NCI-H2081 (cell line): ENCODE measurements at places on chromosomes 1 and 21.

DNA sequence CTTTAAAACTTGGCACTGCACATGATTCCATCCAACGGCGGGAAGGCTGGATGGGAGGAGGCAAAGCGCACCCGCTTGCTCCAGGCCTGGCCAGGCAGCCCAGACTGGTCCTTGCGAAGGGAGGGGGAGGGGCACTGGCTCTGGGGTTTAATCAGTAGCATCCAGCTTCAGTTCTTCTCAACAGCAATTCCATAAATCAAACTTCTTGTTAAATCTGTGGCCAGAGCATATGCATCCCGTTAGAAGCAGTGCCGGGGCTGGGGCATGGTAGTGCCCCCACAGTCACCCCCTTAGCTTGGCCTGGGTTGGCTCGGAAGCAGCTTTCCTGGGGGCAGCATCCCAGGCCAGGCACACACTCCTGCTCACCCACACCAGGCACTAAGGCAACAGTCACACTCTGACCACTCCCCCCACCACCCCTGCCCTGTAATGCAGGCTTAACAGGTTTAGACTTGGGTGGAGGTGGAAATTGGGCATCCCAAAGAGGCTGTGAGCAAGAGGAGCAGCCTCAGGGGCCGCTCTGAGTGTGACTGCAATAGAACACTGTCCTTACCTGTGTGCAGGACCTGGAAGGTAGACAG is 94.1 kb upstream of the CASZ1 start:
- DNase-seq: no peak

DNA sequence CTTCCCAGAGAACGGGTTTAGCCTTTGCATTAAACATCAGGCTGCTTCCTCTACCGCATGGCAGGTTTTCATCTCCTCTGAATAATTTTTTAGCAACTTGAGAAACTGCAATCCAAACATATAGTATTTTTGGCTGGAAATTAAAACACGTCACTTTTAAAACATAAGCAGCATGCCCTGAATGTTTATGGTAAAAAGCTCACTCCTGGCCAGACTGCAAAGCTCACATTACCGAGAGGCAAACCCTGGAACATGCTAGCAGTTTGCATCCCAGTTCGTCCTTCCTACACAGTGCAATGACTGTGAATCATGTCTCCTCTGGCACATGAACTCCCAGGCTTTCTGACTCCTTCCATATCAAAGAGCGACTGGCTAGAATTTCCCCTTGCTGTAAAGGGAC is 312.3 kb downstream of the RRAGC start:
- DNase-seq: no peak

- no peak for DNase-seq
Observed at GRCh38 chr1:78054559-78054958, 8.8 kb downstream of the GIPC2 start.

- DNase-seq: no peak
Observed at GRCh38 chr1:84698151-84699110, 8.2 kb upstream of the SSX2IP start.

GRCh38 chr1:183732236-183732880 is 72.6 kb upstream of the RGL1 start:
- no peak for DNase-seq
